ENCODE measurements at places on chromosomes 2 and 18.

DNA sequence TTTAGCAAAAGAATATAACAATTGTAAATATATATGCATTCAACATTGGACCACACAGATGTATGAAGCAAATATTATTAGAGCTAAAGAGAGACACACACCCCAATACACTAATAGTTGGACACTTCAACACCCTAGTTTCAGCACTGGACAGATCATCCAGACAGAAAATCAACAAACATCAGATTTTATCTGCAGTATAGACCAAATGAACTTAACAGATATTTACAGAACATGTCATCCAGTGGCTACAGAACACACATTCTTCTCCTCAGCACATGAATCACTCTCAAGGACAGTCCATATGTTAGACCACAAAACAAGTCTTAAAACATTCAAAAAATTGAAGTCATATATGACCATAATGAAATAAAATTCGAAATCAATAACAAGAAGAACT is 22.1 kb upstream of the EVA1A start:
- DNase-seq: no peak

DNA sequence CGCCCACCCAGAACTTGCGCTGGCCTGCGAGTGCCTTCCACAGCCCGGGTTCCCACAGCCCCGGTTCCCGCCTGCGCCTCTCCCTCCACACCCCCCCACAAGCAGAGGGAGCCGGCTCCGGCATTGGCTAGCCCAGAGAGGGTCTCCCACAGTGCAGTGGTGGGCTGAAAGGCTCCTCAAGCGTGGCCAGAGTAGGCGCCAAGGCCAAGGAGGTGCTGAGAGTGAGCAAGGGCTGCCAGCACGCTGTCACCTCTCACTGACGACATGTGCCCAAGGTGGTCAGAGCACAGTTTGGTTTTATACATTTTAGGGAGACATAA is 15.3 kb upstream of the PXDN start:
- DNase-seq: no peak

GRCh38 chr2:72024451-72025175 is 123.0 kb downstream of the CYP26B1 start:
- DNase-seq: no peak

DNA sequence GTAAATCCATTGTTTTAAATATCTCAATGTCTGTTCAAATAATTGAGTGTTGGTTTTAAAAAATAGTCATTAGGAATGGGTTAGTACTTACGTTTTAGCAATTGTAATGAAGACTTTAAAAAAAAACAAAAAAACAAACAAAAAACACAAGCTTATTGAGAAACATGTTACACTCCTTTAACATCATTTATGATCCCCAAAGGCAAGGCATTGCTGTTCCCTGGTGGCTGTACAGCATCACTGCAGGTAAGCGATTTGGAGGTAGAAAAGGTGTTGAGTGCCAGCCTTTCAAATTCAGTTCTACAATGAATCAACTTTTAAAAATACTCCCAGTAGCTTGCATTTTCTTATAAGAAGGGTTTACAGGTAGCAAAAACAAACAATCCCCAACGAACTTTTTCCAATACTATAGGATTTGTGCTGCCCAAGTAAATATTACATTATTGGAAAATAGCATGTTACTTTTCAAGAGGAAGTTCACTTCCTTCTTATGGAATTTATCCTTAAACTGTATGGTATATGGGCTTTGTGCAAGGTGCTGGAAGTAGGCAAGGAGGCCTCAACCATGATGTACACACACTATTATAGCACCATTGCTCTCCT is 27.5 kb downstream of the CNRIP1 start:
- DNase-seq: no peak

DNA sequence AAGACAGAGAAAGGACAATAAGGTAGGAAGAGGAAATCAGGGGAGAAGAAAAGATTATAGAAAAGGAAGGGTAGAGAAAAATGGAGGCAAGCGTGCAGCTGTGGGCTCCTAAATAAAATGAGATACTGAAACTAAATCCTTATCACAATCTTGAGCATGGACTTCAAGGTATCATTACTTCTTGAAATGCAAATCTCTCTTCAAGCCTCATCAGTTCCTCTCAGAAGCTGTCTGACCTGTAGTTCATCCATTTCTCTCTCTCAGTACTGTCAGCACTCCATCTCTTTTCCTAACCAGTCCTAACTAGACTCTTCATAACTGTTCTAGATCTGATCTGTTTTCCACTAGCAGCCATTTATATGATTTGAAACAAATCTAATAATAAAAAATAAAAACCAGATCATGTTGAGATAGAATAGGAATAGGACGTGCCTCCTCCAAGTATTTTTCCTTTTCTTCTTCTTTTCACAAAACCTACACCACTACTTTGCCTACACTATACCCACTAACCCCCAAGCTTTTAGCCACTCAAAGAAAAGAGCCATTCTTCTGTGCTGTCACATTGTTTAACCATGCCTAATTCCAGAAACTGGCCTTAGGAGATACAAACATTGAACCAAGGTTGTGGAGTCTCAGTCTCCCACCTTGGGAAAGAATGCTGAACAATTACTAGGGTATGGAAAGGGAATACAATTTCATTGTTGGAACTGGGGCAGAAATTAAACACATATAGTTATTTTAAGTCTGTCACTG is 21.1 kb downstream of the BABAM2 start:
- no peak for DNase-seq

DNA sequence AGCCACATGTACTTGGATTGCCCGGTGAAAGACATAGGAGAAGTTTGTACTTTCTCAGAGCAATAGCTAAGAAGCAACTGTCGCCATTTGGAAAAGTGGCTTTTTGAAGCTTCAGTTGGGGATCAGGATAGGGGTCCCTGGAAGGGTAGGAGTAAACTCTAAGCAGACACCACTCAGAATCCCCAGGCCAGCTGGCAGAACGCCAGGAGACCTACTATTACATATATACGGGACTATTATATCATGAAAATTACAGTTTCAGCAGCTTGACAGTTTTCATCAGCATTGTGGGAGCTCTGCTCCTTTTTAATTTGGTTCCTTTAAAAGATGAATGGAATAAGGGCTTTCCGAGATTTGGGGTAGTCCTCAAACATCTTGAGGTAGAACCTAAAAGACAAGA is 54.9 kb downstream of the SRD5A2 start:
- DNase-seq: no peak

- no peak for DNase-seq
Observed at GRCh38 chr2:150126839-150127238, 360.6 kb downstream of the RND3 start.

DNA sequence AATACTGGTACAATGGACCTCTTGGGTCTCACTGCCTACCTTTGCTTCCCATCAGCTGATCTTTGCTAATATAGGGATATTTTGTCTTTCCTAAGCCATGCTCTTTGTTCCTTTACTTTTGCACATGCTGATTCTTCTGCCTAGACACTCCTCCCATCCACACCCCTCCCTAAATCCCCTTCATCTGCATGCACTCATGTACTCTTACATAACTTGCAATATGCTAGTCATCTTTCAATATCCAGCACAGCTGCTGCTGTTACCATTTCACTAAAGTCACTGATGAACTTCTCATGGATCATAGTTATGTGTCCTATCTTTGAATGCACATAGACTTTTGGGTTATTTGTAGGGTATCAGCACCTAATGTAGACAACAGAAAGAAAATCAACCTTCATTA is 18.5 kb upstream of the DTNA start:
- DNase-seq: no peak

- DNase-seq: no peak
Observed at GRCh38 chr2:223210489-223210888, 158.5 kb downstream of the KCNE4 start.

GRCh38 chr18:73990258-73990657 is 157.4 kb downstream of the FBXO15 start:
- no peak for DNase-seq

DNA sequence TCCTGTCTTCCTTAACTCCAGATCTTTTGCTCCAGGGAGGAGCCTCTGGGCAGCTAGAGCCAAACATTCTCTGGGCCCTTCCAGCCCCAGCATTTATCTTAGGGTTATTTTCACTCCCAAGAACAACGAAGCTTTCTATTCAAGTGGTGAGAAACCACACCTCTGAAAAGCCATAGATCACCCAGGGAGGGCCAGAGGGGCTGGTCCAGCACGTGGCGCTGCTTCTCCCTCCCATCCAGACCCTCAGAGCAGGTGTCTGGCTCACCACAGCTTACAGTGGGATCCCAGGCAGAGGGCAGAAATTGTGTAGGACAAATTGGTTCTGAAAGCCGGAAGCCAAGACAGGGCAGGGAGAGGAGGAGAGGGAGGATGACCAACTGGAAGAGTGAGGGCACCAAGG is 74.0 kb upstream of the PKDCC start:
- no peak for DNase-seq

DNA sequence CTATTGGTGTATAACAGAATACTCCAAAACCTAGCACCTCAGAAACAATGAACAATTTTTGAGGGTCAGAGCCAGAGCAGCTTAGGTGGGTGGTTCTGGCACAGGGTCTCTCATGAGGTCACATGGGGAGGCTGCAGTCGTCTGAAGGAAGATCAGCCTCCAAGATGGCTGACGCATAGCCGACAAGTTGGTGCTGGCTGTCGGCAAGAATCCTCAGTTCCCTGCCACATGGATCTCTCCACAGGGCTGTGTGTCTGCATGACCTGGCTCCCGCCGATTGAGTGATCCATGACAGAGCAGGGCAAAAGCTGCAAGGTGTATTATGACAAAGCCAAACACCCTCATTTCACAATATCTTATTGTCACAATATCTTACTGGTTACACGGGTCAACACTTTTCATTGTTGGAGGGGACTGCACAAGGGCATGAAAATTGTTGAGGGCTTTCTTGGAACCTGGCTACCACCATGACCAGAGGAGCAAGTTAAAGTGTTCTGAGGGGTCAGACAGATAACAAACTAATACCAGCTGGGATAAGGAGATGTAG is 4.2 kb downstream of the MYL12B start:
- no peak for DNase-seq

DNA sequence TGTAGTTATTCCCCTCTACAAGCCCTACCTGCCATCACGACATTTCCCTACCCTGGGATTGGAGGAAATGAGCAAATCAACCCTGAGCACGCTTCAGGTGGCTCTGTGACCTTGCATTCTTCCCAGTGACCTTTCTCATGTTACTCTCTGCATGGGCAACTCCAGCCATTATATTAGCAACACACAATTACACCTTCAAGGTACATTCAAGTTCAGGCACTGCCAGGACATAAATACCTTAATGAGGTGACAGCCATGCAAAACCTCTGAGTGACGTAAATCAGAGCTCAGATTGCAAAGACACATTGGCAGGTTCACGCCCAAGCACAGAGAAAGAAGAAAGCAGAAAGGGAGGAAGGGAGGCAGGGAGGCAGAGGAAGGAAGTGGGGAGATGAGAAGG is 68.7 kb upstream of the ALK start:
- DNase-seq: no peak

- DNase-seq: no peak
Observed at GRCh38 chr2:239868556-239869181, 156.5 kb downstream of the NDUFA10 start.

- DNase-seq: no peak
Observed at GRCh38 chr18:72100465-72101004, 443.6 kb downstream of the CBLN2 start.

GRCh38 chr2:59739166-59739565 is 814.3 kb downstream of the BCL11A start:
- DNase-seq: no peak

DNA sequence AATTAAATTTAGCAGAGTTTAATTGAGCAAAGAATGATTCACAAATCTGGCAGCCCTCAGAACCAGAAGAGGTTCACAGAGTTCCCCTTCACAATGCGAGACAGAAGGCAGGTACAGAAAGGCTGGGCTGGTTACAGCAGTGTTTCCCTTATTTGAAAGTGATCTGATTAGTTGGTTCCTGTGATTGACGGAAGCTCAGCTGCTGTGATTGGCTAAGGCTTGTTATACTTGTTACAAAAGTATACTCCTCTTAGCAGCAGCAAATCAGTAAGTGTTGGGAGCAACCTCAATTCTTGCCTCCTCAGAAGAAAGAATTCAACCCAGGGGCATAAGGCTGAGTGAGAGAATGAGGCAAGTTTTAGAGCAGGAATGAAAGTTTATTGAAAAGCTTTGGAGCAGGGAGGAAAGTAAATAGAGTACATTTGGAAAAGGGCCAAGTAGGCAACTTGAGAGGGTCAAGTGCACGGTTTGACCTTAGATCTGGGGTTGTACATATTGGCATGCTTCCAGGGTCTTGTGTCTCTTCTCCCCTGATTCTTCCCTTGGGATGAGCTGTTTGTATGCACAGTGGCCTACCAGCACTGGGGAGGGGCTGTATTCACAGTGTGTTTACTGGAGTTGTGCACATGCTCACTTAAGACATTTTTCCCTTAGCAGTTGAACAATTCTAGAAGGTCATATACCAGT is 431.8 kb upstream of the RAB12 start:
- DNase-seq: no peak

- no peak for DNase-seq
Observed at GRCh38 chr2:150676747-150677383, 189.4 kb upstream of the RND3 start.

- no peak for DNase-seq
Observed at GRCh38 chr2:60608679-60609078, 55.2 kb upstream of the BCL11A start.

DNA sequence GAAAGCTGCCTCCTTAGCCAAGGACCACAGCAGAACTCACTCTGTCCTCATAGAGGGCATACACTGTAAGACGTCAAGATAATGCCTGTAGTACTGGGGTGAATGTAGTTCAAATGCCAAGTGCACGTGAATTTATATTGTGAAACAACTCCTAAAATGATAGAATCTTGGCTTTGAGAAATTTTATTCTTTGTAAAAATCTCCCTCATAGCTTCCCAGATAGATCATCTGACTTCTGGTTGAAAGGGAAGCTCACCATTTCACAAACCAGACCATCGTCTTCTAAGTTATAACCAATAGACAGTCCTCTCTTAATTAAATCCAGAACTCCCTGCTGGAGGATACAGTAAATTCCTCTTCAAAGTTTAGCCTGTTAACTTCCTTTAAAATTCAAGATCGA is 110.9 kb upstream of the MSTN start:
- no peak for DNase-seq

- no peak for DNase-seq
Observed at GRCh38 chr2:16881122-16881521, 215.5 kb upstream of the CYRIA start.

GRCh38 chr18:9032519-9032918 is 70.0 kb upstream of the NDUFV2 start:
- DNase-seq: no peak

GRCh38 chr2:173355132-173355865 is 627 bp downstream of the CDCA7 start:
- DNase-seq: peak; percentile 70

- peak; percentile 27 for DNase-seq
Observed at GRCh38 chr18:62881509-62882016, 166.2 kb downstream of the PHLPP1 start.

DNA sequence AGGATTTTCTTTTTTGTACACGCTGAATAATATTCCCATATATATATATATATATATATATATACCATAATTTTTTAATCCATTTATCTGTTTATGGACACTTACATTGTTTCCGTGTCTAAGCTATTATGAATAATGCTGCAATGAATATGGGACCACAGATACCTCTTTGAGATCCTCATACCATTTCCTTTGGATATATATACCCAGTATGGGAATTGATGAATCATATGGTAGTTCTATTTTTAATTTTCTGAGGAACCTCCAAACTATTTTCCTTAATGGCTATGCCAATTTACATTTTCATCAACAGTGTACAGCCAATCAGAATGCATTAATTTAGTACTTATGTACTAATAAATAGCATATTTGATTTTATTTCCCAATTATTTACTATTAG is 53.1 kb downstream of the MERTK start:
- no peak for DNase-seq

- no peak for DNase-seq
Observed at GRCh38 chr2:43399515-43400264, 173.3 kb upstream of the ZFP36L2 start.

GRCh38 chr2:217142649-217143266 is 282.9 kb upstream of the TNP1 start:
- DNase-seq: no peak
